Psoas muscle (tissue), 8 donors: ENCODE measurements at places on chromosomes 3 and 15.
A peak's percentile ranks its signal among the peaks of the same experiment; 100 is the strongest.

GRCh38 chr3:112407214-112407887 lies 74.4 kb downstream of the CD200 start:
- H3K4me3 ChIP-seq = no peak overlapping the region
- no peaks in the 10 kb centered on the region for H3K36me3 ChIP-seq
- DNase-seq = no peak
- no peaks in the 10 kb centered on the region for H3K27me3 ChIP-seq

DNA sequence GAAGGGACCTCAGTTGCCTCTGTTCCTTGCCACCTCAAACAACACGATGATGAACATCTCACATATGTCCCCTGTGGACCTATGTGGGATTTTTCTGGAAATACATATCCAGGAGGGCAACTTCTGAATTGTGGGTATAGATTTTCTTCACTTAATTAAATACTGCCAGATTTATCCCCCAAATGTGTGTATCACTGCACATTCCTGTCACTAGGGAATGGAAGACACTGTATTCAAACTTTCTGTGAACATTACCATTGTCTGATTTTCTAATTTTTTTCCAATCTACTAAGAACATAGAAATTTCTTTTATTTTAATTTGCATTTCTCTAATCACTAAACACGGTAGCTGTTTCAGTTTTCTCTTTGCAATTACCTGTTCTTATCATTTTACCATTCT lies 102.0 kb upstream of the MRPS22 start:
- no peak overlapping the region for H3K4me3 ChIP-seq
- no peaks in the 10 kb centered on the region for H3K27me3 ChIP-seq
- no peak overlapping the region for H3K27ac ChIP-seq
- H3K36me3 ChIP-seq = no peaks in the 10 kb centered on the region
- no peak for DNase-seq
- no peaks in the 10 kb centered on the region for H3K4me1 ChIP-seq

GRCh38 chr3:127452321-127452821 lies 138.2 kb downstream of the TPRA1 start:
- H3K27ac ChIP-seq = no peak overlapping the region
- H3K27me3 ChIP-seq = no peaks in the 10 kb centered on the region
- H3K4me3 ChIP-seq = no peak overlapping the region
- H3K36me3 ChIP-seq = no peaks in the 10 kb centered on the region

GRCh38 chr15:37416103-37416502 lies 315.8 kb upstream of the MEIS2 start:
- H3K4me1 ChIP-seq = no peaks in the 10 kb centered on the region
- no peak for DNase-seq
- no peaks in the 10 kb centered on the region for H3K27me3 ChIP-seq
- H3K4me3 ChIP-seq = no peak overlapping the region
- no peaks in the 10 kb centered on the region for H3K36me3 ChIP-seq

DNA sequence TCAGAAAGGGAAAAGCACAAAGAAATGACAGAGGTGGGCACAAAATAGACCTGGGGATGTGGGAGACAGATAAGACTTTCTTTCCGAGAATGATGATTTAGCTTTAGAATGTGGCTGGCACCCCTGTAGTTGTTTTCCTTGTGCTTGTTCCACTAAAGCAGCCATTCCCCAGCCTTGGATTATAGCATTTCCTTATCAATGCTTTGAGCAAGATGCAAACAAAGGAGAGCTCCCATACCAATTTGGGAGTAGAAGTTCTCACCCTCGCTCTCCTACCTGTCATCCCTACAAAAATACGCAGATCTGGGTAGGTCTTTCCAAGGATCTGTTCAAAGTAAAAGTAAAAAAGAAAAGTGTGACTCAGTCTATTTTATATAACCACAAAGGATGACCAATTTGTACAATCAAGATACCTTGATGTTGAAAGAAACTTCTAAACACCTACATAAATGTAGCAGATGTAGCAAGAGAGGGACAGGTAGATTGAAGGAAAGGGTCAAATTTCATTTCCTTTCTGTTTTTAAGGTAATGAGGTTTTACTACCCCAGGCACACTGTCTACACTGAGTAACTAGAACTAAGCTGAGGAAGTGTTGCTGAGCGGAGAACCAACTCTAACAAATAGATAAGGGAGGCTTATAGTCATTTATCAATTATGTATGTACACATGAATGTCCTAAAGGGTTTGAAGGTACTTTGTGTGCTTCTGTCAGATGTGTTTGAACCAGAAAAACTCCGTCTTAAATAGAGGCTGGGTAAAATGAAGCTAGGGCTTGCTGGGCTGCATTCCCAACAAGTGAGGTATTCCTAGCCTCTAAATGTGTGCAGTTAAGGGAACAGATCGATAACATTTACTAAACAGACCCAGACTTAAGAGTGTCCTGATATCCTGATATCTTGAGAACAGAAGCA lies 91.1 kb upstream of the LRRN1 start:
- peaks cover 4% of the 10 kb centered on the region for H3K4me1 ChIP-seq
- DNase-seq = no peak
- no peaks in the 10 kb centered on the region for H3K36me3 ChIP-seq
- no peaks in the 10 kb centered on the region for H3K27me3 ChIP-seq
- no peak overlapping the region for H3K4me3 ChIP-seq

DNA sequence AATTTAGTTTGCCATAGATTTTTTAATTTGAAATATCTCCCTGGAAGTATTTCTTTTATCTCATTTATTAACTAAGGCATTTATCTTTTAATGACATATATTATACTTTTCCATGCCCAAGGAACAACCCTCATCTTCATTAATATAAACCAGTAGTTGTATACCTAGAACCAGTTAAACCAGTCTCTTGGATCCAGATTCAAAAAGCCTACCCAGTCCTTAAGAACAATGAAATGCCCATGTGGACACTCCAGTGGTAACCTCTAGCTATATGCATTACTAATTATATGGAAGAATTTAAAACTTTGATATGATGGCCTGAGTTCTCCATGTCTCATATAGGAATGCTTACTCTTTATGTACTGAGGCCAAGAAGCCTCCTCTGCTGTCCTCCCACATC lies 4.8 kb downstream of the SIDT1 start:
- peaks cover 5% of the 10 kb centered on the region for H3K4me1 ChIP-seq
- no peak overlapping the region for H3K27ac ChIP-seq
- H3K36me3 ChIP-seq = no peaks in the 10 kb centered on the region
- no peak overlapping the region for H3K4me3 ChIP-seq

DNA sequence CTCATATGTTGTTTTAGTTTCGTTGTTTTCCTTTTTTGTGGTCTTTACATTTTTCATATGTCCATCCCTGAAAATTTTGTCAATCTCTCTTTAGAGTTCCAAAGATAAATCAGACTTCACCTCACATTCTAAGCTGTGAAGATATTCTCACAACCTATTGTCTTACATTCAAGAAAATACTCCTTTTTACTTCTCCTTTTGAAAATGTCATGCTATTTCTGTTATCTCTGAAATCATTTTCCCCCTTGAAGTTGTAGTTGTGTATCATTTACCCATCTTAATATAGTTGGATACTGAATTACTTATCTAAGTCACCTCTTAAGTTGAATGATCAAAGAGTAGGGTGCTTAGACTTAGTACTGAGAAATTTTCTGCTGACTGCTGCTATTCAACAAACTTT lies 74.3 kb downstream of the DCUN1D1 start:
- no peak for DNase-seq
- no peaks in the 10 kb centered on the region for H3K4me1 ChIP-seq
- no peaks in the 10 kb centered on the region for H3K27me3 ChIP-seq
- no peak overlapping the region for H3K4me3 ChIP-seq
- peaks cover 7% of the 10 kb centered on the region for H3K36me3 ChIP-seq

GRCh38 chr3:38268087-38268486 lies 2.5 kb downstream of the SLC22A13 start:
- no peak overlapping the region for H3K4me3 ChIP-seq
- H3K27ac ChIP-seq = no peak overlapping the region
- no peaks in the 10 kb centered on the region for H3K27me3 ChIP-seq
- H3K4me1 ChIP-seq = peaks cover 14% of the 10 kb centered on the region
- no peak for DNase-seq

DNA sequence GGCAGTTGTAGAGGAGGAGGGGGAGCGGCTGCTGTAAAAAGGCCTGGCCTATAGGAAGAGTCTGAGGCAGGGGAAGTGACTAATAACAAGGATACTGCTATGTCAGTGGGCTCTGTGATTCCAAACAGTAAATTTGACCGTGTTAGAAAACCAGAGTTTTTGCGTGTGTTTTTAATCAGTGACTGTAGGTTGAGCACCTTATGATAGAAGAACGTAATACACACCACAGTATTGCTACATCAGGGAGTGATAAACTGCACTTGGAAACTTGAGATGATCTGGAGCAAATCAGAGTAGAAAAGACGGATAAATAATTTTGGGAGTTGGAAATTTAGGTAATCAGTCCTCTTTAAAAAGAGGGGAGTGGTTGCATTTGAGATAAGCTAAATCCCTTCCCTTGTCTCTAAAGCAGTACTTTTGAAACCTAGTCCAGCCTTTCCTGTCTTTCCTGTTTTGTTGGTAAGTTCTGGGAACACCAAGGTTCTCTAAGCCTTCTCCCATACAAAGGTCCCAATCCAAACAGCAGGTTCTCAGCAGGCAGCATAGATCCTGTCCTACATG lies 130.5 kb upstream of the NR2E3 start:
- no peaks in the 10 kb centered on the region for H3K27me3 ChIP-seq
- H3K27ac ChIP-seq = no peak overlapping the region
- H3K4me1 ChIP-seq = peaks cover 14% of the 10 kb centered on the region
- H3K36me3 ChIP-seq = no peaks in the 10 kb centered on the region
- no peak overlapping the region for H3K4me3 ChIP-seq
- no peak for DNase-seq

- DNase-seq = no peak
- no peaks in the 10 kb centered on the region for H3K27me3 ChIP-seq
- H3K36me3 ChIP-seq = no peaks in the 10 kb centered on the region
- no peak overlapping the region for H3K27ac ChIP-seq
- H3K4me1 ChIP-seq = no peaks in the 10 kb centered on the region
Observed at GRCh38 chr3:102148598-102149337, 286.0 kb upstream of the ZPLD1 start.

- no peaks in the 10 kb centered on the region for H3K36me3 ChIP-seq
- no peaks in the 10 kb centered on the region for H3K27me3 ChIP-seq
- no peak overlapping the region for H3K4me3 ChIP-seq
- H3K27ac ChIP-seq = no peak overlapping the region
- no peaks in the 10 kb centered on the region for H3K4me1 ChIP-seq
Observed at GRCh38 chr3:110576960-110577359, 494.7 kb upstream of the NECTIN3 start.

DNA sequence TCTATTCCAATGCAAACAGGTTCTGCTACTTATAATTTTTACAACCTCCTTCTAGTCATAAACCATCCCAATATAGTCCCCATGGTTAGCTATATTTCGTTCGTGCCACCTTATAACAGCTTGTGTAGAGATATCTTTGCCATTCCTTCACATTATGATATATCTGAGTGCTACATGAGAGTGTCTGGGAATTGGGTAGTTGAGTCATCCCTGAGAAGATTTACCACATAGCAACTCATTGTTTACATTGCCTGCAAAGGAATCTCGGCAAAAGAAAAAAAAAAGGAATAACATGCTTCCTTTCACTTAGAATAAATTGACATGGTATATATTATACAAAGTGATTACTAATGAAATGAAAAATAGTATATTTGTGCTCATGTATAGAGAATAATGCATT lies 86.0 kb upstream of the VGLL3 start:
- H3K27ac ChIP-seq = no peak overlapping the region
- H3K4me3 ChIP-seq = no peak overlapping the region
- no peaks in the 10 kb centered on the region for H3K27me3 ChIP-seq
- H3K36me3 ChIP-seq = no peaks in the 10 kb centered on the region
- DNase-seq = no peak

GRCh38 chr3:171835116-171835515 lies 8.0 kb upstream of the TMEM212 start:
- H3K4me3 ChIP-seq = no peak overlapping the region
- DNase-seq = no peak
- no peaks in the 10 kb centered on the region for H3K27me3 ChIP-seq
- peak overlapping the region; percentile 19 for H3K27ac ChIP-seq
- H3K36me3 ChIP-seq = no peaks in the 10 kb centered on the region

GRCh38 chr3:102087236-102087635 lies 237.9 kb downstream of the NFKBIZ start:
- H3K4me1 ChIP-seq = peaks cover 23% of the 10 kb centered on the region
- no peak for DNase-seq
- no peaks in the 10 kb centered on the region for H3K36me3 ChIP-seq
- no peak overlapping the region for H3K27ac ChIP-seq
- H3K4me3 ChIP-seq = no peak overlapping the region

- no peak overlapping the region for H3K4me3 ChIP-seq
- DNase-seq = no peak
- H3K27me3 ChIP-seq = no peaks in the 10 kb centered on the region
- no peaks in the 10 kb centered on the region for H3K36me3 ChIP-seq
Observed at GRCh38 chr3:127834771-127835170, 12.5 kb upstream of the MGLL start.

- H3K27me3 ChIP-seq = no peaks in the 10 kb centered on the region
- H3K4me1 ChIP-seq = peaks cover 10% of the 10 kb centered on the region
- H3K4me3 ChIP-seq = no peak overlapping the region
Observed at GRCh38 chr15:34813446-34814190, 18.3 kb upstream of the ACTC1 start.

GRCh38 chr15:67907184-67907723 lies 67.4 kb upstream of the RNU6-1 start:
- DNase-seq = no peak
- no peak overlapping the region for H3K4me3 ChIP-seq
- H3K36me3 ChIP-seq = no peaks in the 10 kb centered on the region
- no peaks in the 10 kb centered on the region for H3K4me1 ChIP-seq
- no peak overlapping the region for H3K27ac ChIP-seq
- no peaks in the 10 kb centered on the region for H3K27me3 ChIP-seq

DNA sequence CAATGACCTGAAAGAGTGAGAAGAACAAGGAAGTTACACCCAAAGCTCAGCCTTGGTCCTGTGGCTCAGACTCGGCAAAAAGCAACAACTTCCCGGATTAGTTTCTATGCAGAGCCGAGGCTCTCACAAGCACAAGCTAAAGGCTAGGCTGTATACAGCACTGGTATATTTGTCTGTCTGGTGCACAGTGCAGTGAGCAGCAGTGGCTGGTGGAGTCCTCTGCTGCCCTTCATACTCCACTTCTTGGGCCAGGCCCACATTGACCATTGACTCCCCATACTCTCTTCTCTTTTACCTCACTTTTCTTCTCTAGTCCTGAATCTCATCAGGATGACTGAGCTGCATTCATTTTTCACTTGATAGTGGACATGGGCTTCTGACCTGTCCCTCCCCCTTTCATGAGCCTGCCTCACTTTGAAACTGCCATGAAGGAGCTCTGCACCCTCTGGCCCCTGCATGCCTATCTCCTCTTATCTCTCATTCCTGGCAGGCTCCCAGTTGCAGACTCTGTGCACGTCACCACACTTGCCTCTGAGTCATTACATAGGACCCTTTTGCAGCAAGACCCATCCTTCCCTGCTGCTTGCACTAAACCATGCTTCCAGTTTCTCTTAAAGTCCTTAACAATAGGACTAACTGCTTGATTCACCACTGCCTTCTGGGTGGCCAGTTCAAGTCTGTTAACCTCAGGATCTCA lies 379.3 kb downstream of the NTRK3 start:
- no peaks in the 10 kb centered on the region for H3K27me3 ChIP-seq
- no peaks in the 10 kb centered on the region for H3K36me3 ChIP-seq
- DNase-seq = no peak
- H3K4me3 ChIP-seq = no peak overlapping the region
- H3K4me1 ChIP-seq = no peaks in the 10 kb centered on the region
